T-helper 17 cell (primary cell): ENCODE measurements at places on chromosomes 7 and 10.
A peak's percentile ranks its signal among the peaks of the same experiment; 100 is the strongest.

GRCh38 chr7:46059308-46060020 lies 138.4 kb upstream of the IGFBP3 start:
- DNase-seq: no peak

- no peak for DNase-seq
Observed at GRCh38 chr7:73427902-73428787, 5.4 kb upstream of the FZD9 start.

DNA sequence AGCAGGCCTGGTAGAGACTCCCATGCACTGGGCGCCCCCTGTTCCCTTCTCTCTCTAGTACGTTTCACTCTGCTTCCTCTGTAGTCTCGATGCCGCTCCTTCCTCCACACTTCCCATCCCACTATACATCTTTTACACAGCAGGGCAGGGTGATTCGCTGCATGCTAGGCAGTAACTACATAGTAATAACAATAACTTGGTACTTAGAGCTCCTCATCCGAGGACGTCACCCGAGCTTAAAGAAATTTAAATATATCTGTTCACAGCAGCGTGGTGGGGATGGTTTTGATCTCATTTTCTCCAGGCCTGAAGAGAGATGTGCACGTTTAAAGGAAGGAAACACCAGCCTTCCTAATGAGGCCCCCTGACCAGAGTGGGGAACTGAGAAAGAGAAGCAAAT lies 276.9 kb downstream of the SKAP2 start:
- DNase-seq: no peak

DNA sequence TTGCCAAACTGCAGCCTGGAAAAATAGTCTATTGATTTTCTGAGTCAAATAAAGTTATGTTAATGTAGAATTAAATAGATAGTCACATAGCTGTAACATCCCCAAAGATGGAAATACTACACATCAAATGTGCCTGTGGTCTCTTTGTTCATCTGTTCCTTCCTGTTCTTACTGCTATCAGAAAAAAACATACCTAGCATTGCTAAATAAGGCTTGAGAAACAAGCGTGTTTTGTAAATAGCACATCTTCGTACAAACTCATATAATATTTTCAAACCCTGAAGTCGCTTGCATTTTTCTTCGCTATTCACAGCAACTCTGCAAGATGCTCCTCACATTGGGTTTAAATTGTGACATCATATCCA lies 116.1 kb downstream of the KLF6 start:
- DNase-seq: no peak

GRCh38 chr7:140048138-140048537 lies 14.6 kb downstream of the PARP12 start:
- no peak for DNase-seq

- DNase-seq: no peak
Observed at GRCh38 chr10:132744839-132745238, 41.1 kb downstream of the NKX6-2 start.

DNA sequence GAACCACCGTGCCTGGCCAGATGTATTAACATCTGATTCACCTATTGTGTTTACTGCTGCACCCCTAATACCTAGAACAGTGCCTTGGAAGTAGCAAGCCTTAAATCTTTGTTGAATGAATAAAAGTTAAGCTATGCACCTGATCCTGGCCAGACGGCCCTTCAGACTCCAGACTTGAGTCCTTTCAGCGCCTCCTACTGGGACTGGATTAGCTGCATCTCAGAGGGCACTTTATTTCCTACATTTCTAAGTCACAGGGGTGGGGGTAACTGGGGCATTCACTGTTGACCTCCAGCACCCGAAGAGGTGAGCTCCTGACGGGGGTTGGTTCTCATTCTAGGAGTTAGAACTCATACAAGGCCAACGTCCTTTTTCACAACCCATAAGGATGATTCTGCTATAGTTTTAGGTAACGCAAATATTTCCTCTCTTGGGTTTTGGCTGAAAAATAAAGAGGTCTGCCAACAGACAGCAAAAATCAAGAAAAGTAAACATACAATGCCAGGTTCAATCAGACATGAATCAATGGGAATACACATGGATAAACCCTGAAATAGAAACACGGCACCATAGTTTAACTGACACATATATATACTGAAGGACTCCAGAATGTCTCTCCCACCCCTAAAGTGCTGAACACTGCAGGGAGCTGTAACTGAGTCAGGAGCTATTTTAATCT lies 48.0 kb upstream of the DLG5 start:
- no peak for DNase-seq

DNA sequence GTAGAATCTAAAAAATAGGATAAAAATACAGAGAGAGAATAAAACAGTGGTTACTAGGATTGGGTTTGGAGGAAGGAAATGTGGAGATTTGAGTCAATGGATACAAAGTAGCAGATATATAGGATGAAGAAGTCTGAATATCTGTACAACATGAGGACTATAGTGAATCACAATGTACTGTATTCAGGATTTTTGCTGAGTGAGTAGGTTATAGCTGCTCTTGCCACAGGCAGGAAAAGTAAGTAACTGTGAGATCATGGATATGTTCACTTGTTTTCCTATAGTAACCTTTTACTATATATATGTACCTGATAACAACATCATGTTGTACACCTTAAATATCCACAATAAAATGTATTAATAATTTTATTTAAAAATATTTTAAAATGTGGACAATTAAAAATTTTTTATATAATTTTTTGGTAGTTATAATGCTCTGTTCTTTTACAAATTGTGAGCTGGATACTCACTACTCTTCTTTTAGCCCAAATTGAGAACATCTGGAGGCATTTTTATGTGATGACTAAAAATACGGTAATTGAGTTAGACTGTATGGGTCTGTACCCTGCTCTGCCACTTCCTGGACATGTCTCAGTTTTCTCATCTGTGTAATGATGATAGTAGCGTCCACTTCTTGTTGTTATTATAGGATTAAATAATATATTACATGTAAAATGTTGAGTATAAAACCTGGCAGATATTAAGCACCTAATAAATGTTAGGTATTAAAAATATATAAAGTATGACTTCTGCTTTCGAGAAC lies 439.1 kb downstream of the AUTS2 start:
- no peak for DNase-seq

GRCh38 chr7:18013936-18014335 lies 13.7 kb downstream of the PRPS1L1 start:
- no peak for DNase-seq

DNA sequence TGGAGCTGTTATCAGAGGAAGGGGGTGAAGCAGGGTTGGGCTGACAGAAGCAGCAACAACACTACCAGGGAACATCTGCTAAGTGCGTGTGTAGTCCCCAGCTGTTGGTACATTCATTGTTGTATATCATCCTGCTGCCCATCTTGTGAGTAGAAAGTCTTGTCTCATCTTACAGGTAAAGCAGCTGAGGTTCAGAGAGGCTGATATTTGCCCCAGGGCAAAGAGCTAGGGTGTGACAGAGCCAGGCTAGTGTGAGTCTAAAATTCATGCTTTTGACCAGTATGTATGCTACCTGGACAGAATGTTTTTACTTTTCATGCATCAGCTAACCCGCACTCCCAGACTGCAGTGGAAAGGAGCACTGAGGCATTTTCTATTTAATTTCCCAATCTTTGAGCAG lies 221.6 kb downstream of the STK31 start:
- no peak for DNase-seq

DNA sequence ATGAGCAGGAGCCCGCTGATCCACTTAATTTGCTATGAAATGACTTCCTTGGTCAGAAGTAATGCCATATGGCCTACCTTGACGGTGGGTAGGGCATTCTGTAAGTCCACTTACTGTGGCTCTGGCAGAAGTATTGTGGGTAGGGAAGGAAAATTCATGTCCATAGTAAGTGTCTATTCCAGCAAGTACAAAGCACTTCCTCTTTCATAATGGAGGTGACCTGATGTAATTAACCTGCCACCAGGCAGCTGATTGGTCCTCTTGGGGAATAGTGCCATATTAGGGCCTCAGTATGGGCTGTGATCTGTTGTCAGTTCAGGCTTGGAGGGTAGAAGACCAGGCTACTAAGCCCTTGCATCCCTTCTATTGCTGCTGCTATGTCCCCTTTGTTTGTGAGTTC lies 103.9 kb downstream of the SLC37A3 start:
- DNase-seq: no peak

- DNase-seq: no peak
Observed at GRCh38 chr10:53990799-53991238, 810.2 kb downstream of the PCDH15 start.

GRCh38 chr7:117793521-117793920 lies 79.7 kb downstream of the CTTNBP2 start:
- DNase-seq: no peak

GRCh38 chr7:12735923-12736322 lies 48.5 kb downstream of the ARL4A start:
- DNase-seq: no peak

GRCh38 chr10:132434405-132435005 lies 37.5 kb downstream of the PWWP2B start:
- peak; percentile 39 for DNase-seq

DNA sequence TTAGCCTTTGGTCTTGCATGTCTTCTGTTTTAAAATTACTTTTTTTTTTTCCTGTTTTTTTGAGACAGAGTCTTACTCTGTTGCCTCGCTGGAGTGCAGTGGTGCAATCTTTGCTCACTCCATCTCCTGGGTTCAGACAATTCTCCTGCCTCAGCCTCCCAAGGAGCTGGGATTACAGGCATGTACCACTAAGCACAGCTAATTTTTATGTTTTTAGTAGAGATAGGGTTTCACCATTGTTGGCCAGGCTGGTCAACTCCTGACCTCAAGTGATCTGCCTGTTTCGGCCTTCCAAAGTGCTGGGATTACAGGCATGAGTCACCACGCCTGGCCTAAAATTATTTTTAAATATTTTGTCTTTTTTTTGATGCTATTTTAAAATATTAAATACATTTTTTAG lies 38.5 kb downstream of the MLLT10 start:
- DNase-seq: no peak

- no peak for DNase-seq
Observed at GRCh38 chr10:122390271-122390670, 15.8 kb downstream of the PLEKHA1 start.

- no peak for DNase-seq
Observed at GRCh38 chr10:14114791-14115190, 215.9 kb downstream of the FRMD4A start.

GRCh38 chr10:121406823-121407545 lies 191.3 kb downstream of the FGFR2 start:
- DNase-seq: no peak

- DNase-seq: no peak
Observed at GRCh38 chr7:78768859-78769258, 684.6 kb downstream of the MAGI2 start.

DNA sequence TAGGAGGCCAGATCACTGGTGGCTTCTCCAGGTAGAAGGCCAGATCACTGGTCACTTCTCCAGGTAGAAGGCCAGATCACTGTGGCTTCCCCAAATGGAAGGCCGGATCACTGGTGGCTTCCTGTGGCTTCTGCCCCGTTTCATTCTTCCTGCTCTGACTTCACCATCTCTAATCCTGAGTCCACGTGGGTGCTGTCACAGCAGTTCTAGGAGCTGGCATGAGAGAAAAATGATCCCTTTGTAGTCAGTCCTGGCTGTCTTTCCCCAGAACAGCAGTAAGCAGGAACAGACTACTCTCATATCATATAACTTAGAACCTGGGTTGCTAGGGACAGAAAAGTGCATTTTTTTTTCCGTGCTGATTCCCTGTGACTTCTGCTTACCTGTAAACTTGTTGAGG lies 90.9 kb downstream of the ACTR3B start:
- no peak for DNase-seq

DNA sequence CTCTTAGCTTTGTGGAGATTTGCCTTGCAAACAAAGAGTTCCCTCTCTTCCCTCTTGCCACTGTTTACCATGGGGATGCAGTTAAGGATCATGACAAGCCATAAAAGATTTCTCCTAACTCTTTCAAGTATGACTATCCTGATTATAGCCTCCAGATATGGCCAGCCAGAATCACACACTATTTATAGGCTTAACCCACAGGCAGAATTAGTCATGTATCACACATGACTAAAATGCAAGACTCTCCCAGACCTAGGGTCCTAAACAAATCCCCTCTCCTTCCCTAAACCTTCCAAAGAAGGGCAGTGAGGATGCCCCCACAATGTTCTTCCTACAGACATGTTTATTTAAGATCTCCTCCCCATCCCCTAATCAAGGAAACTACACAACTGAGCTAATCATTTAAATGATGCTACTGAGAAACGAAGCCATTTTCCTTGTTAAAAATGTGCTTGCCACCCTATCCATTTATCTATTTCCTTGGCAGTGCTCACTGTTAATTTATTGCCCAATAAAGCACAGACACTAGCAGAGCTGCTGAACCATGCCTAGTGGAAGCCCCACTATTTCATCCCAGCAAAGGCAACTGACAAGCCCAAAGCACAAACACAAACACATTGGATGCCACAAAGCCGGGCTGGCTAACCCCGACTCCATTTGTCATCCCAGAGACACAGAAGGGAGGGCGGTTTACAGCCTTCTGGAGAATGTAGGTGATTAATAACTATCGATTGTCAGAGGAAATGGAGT lies 363.4 kb downstream of the KCNMA1 start:
- no peak for DNase-seq

DNA sequence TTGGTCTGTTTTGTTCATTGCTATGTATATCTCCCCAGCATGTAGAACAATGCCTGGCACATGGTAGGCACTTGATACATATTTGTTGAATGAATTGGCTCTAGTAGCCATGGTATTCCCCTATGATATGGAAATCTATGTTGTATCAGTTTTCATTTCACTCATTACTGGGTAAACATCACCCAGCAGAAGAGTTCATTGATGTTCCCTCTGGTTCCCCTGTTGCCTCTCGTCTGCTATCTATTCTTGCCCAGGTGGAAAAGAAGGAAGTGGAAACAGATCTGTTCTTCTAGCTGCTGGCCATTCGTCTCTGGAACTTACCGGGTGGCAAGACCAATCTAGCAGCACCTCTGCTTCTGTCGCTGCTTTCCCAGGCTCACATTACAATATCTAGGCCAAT lies 71.5 kb downstream of the LRRC4 start:
- DNase-seq: no peak

DNA sequence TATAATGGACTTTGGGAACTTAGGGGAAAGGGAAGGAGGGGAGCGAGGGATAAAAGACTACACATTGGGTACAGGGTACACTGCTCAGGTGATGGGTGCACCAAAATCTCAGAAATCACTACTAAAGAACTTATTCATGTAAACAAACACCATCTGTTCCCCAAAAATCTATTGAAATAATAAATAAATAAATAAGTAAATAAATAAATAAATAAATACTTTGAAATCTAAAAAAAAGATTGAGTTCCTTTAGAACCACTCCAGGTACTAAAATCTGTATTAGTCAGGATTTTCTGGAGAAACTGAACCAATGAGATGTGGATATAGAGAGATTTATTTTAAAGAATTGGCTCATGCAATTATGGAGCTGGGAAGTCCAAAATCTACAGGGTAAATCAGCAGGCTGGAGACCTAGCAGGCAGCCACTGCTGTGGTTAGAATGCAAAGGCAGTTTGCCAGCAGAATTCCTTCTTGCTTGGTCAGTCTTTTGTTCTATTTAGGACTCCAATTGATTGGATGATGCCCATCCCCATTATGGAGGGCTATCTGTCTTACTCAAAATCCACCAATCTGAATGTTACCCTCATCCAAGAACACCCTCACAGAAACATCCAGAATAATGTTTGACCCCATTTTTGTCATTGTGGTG lies 8.9 kb downstream of the IGFBP1 start:
- no peak for DNase-seq
